Kidney epithelial cell (primary cell): ENCODE measurements at places on chromosomes 6 and 20. TPM values are rescaled to one million over a fixed set of nuclear protein-coding genes. Genes with fewer than 3 reads are reported as not detected.

The ADGRG6 gene
- total RNA-seq: 30.3 and 39.1 TPM in 2 replicates

DNA sequence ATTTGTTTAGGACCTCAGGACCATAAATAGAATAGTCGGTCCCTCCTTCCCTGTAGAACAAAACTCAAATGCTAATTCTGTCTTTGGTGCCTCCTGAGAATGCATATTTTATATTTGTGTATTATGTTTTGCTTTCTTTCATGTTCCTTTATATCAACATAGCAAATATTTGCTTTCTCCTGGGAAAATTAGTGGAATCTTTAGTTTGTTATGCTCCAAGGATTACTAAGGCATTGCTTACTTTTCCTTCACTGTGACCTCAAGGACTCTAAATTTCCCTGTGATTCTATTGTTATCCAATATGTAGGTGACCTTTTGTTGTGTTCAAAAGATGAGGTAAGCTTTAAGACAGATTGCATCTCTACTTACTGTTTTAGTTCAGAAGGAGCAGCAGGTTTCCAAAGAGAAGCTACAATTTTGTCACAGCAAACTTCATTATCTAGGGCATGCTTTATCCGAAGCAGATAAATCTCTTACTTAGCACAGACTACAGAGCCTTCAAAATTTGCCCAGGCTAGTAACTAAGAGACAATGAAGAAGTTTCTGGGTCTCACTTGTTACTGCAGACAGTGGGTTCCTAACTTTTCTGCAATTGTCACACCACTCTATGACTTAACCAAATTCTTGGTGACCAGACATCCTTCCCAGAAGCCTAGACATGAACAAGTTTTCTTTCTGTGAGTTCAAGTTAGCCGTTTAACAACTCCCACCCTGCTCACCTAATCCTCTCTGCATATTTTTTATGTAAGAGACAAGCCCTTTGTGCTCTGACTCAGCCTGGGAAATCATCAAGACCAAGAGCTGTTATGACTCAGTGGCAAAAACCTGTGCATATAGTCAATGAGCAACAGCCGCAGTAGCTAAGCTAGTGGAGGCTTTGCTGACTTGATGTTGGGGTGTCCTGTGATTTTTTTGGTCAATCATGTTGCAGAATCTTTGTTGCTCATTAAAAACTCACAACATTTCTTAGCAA is 378.8 kb downstream of the QKI start:
- peak; percentile 86 for DNase-seq

DNA sequence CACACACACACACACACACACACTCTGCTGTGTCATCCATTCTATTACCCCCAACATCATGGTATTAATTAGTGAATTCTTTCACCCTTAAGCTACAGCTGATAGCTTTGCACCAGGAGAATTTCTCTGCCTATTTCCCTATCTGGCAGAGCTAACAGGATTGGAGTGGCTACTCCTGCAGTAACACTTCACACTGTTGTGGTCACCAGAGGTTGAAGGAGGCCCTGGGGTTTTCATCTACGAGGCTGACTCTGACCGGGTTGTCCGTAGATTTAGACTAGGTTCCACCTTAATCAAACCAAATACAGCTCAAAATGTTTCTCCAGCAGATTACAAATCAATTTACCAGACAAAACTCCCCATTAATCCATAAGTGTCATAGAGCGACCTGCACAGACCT is 69.2 kb upstream of the RIPOR2 start:
- DNase-seq: no peak

DNA sequence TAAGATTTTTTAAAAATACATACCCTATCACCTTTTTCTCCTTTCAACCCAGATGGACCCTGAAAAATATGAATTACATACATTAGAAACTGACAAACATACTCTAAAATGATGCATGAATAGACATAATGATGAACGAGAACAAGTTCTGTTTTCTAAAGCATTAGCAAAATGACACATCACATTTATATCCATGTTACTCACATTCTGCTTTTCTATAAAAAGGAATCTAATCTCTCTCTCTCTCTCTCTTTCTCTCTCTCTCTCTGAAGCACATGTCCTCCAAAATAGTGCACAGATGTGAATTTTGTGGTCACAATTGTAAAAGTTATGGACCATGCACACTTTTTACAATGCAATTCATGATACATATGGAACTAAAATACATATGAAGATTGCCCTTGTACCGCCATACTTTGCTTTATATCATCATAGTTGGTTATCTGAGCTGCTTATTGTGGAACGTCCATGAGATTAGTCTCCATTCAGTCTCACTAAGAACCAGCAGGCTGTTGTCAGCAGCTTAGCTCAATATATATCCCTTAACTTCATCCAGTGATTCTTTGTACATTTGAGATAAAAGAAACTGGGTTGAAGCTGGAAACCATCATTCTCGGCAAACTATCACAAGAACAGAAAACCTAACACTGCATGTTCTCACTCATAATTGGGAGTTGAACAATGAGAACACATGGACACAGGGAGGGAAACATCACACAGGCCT is 114.2 kb downstream of the COL12A1 start:
- no peak for DNase-seq

- no peak for DNase-seq
Observed at GRCh38 chr6:118335325-118335816, 212.7 kb upstream of the PLN start.
